ENCODE measurements at places on chromosomes 6 and 20. TPM values are rescaled to one million over a fixed set of nuclear protein-coding genes. Genes with fewer than 3 reads are reported as not detected.

Gene OPN5
- not detected for total RNA-seq

Gene C6orf132
- total RNA-seq = 2.8 TPM

Gene HAO1
- not detected for total RNA-seq

Gene WFDC2
- total RNA-seq = not detected

Gene ADGRB3
- total RNA-seq = not detected

Gene ADTRP
- 0.29 TPM for total RNA-seq

Gene IFT52
- total RNA-seq = 34.4 TPM

Gene ASXL1
- 33.9 TPM for total RNA-seq

Gene BPIFA1
- not detected for total RNA-seq

Gene EDN1
- 40.0 TPM for total RNA-seq

Gene ATG5
- total RNA-seq = 21.2 TPM

Gene MCM3
- total RNA-seq = 83.1 TPM

Gene TP53TG5
- total RNA-seq = not detected

Gene STX7
- 24.5 TPM for total RNA-seq

Gene ESR1
- total RNA-seq = not detected

Gene TAF11
- 20.2 TPM for total RNA-seq

Gene RAB32
- total RNA-seq = 34.6 TPM

Gene TDRD6
- total RNA-seq = not detected

Gene LKAAEAR1
- 0.84 TPM for total RNA-seq

Gene POU5F1
- total RNA-seq = 11.8 TPM

Gene AKAP7
- 3.3 TPM for total RNA-seq

Gene RIMS4
- total RNA-seq = 2.4 TPM

Gene CLVS2
- 0.15 TPM for total RNA-seq

Gene IL17F
- not detected for total RNA-seq

Gene GSTA5
- total RNA-seq = not detected
